Fibroblast of skin of back (primary cell): ENCODE measurements at places on chromosomes 12 and 14.

GRCh38 chr12:67122584-67122983, 146.6 kb upstream of the CAND1 start:
- no peak for DNase-seq

GRCh38 chr12:18320036-18320617, 58.8 kb downstream of the PIK3C2G start:
- DNase-seq, result peak; percentile 83

DNA sequence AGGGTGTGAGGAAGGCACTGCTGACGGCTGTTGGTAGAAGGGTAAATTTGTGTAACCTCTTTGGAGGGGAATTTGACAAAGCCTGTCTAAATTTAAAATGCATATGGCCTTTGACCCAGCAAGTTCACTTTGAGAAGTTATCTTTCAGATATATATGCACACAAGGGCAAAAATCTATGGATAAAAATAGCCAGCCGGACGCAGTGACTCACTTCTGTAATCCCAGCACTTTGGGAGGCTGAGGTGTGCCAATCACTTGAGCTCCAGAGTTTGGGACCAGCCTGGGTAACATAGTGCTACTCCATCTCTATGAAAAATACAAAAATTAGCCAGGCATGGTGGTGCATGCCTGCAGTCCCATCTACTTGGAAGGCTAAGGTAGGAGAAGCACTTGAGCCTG, 13.4 kb downstream of the UBC start:
- DNase-seq, result no peak

DNA sequence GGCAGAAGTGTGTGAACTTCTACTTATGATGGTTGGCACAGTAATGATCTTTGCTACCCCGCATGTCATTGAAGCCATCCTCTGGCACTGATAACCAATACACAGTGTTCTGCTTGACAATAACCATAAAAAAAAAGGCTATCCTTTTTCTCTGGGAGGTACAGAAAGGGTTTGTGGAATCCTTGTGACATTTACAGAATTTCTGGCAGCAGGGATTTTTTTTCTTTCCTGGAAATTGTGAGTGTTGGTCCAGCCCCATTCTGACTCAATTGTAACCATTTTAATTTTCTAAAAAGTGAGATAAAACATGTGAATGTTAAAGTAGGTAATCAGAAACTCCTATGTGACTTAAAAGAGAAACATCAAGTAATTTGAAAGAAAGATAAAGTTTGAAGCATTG, 943.8 kb downstream of the TMTC2 start:
- DNase-seq, result no peak

- peak; percentile 75 for DNase-seq
These were observed 140.5 kb downstream of the AKAP6 start for GRCh38 chr14:32469388-32470160.

GRCh38 chr12:24905431-24905830, 43.5 kb downstream of the BCAT1 start:
- DNase-seq, result no peak

GRCh38 chr12:3283137-3283680, 206.0 kb downstream of the TSPAN9 start:
- DNase-seq, result no peak

DNA sequence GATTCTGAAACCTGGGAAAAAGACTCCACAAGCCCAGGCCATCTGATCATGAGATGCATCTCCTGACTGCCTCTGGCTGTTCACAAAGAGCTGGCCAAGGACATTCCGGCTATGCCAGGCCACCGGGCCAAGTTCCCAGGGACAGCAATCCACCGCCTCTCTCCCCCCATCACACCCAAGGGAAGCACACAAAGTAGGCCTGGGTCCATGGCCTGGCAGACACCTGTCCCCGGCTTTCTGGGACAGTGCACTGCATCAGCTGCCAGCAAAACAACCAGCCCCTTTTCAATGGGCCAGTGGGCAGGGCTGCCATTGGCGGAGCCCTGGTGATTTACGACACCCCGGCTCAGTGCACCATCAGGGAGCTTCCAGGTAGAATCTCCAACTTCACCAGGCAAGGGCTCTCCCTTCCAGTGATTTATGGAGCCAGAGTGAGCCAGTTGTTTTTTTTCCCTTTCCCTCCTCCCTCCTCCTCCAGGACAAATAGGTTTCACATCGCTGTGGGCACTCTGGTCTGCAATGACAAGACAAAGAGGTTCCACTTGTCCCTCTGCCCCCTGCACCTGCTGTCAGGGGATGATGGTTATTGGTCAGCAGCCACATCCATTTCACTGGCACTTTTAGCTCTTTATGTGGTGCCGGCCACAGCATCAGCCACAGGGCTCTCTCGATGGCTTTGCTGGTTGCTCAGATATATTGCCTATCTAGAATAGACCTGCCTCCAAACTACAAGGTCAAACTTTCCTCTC, 149.6 kb downstream of the SLC38A6 start:
- DNase-seq, result no peak

DNA sequence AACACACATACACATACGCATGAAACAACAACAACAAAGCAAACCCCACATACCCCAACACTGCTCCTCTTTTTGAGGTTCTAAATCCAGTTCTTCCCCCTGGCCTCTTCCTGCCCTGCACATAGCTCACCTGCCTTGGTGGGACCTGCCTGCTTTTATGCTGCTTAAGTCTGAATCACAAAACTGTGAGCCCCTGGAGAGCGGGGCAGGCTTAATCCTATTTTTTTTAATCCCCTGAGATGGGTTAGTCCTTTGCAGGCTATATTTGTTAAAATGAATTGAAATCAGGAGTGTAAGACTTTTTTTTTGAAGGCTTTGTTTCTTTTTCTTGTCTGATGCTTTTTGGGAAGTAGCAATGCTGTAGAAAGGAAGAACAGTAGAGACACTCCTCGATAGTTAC, 84.6 kb upstream of the MAX start:
- DNase-seq, result no peak

DNA sequence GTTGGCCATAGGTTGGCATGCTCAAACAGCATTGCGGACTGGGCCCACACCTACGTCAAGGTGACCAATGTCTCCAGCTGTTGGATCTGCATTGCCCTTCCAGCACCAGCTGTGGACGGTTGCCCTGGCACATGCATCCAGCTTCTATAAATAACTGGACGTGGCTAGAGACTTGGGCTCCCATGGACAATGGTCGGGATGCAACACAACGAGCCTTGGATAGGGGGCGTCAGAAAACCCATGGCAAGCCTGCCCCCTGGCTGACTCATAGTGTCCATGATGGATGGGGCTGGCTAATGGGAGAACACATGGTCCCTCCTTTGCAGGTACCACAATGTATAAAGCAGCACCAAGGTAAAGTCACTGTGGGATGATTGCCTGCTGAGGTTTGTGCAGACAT, 331.6 kb upstream of the FAR2 start:
- DNase-seq, result no peak
